ENCODE measurements at places on chromosomes 2 and 18.

DNA sequence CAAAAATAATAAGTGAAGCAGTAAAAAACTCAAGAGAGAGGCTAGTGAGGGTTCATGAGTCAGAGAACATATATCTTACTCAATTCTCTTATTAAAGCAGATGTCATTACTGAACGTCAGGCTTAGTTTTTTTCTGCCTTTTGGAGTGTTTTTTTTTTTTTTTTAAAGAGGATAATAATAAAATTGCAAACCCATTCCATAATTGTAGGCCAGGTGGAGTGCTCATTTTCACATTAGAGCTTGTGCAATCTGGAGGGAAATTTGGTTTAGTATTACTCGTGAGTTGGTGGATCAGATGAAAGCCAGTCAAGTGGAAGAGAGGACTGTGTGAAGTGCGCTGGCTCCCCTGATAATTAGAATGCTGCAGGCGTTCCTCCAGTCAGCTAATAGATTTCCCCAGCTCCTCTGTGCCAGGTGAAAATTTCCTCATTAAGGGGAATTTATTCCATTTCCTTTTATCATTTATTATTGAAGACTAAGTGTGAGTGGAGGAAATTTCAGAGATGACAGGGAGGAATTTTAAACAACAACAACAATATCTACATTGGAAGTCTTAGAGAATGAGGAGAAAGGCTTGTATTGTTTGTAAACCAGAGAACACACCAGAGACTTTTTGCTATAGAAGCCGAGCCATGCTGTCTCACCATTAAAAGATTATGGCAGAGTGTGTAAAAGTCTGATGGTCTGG is 74.6 kb downstream of the CPS1 start:
- DNase-seq, result no peak

- no peak for DNase-seq
These were observed 396.8 kb downstream of the NCKAP5 start for GRCh38 chr2:133171393-133172004.

- DNase-seq, result no peak
These were observed 629.1 kb downstream of the LRP1B start for GRCh38 chr2:141501752-141502151.

GRCh38 chr2:70966681-70967080 is 11.7 kb upstream of the ANKRD53 start:
- DNase-seq, result peak; percentile 33

- no peak for DNase-seq
These were observed 66.7 kb downstream of the TMX3 start for GRCh38 chr18:68648191-68648590.

GRCh38 chr2:186853951-186854350 is 5.0 kb upstream of the ZSWIM2 start:
- no peak for DNase-seq
